NT2/D1 (cell line): ENCODE measurements at places on chromosomes 7 and 10.

- peak; percentile 71 for DNase-seq
Observed at GRCh38 chr10:73906524-73907447, 4.1 kb upstream of the PLAU start.

GRCh38 chr10:121154846-121155245 lies 303.7 kb downstream of the WDR11 start:
- no peak for DNase-seq

DNA sequence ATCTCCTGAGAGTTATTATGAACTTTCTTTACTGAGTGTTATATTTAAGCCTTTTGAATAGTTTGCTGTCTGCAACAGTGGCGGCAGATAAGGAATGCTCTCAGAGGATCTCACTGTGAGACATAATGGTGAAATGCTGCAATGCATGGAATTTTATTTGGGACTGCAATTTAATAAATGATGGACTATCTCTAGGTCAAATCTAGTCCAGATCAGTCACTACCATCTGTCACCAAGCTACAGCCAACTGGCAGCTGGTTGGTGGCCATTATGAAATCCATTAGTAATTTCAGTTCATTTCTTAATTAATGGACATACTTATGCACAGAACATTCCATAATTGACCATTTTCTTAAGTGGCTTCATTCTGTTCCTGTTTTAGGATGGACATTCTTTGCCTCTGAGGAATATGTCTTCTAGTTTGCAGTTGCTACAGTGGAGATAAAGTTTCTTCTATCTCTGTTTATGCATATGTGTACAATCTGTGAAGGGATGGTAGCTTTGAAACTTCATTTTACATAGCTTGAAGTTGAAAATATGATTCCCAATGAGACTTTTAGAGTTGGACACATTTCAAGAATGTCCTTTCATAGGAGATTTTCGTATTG lies 586.6 kb downstream of the SUGCT start:
- no peak for DNase-seq

DNA sequence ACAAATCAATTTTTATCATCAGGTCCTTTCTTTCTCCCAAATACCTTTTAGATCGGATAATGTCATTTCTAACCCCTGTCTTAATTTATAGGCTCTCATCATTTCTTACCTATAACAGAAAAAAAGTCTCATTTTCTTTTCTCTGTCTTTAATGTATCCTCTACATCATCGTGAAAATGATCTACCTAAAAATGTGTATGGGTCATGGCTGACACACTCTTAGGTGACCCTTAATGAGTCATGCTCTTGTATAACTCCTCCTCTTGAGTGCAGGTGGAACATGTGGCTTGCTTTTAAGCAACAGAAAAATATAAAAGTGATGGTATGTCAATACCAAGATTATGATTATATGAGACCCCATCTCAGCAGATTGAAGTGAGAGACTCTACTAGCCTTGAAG lies 139.4 kb downstream of the SEMA3C start:
- DNase-seq = no peak

DNA sequence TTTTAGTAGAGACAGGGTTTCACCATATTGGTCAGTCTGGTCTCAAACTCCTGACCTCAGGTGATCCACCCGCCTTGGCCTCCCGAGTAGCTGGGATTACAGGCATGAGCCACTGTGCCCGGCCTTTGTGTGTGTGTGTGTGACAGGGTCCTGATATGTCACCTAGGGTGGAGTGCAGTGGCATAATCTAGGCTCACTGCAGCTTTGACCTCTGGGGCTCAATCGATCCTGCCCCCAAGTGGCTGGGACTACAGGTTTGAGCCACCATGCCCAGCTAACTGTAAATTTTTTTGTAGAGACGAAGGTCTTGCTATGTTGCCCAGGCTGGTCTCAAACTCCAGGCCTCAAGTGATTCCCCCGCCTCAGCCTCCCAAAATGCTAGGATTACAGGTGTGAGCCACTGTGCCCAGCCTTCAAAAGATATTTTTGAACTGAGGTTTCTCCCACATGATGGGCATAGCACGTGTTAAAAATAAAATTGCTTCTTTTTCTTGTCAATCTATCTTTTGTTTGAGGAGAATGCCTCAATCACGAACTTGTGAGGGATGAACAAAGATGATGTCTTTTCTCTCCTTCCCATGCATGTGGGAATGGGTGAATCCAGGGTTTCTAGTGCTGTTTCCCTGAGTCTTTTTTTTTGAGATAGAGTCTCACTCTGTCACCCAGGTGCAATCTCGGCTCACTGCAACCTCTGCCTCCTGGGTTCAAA lies 30.8 kb upstream of the PSAP start:
- no peak for DNase-seq
